ENCODE measurements at places on chromosomes 4 and X.

DNA sequence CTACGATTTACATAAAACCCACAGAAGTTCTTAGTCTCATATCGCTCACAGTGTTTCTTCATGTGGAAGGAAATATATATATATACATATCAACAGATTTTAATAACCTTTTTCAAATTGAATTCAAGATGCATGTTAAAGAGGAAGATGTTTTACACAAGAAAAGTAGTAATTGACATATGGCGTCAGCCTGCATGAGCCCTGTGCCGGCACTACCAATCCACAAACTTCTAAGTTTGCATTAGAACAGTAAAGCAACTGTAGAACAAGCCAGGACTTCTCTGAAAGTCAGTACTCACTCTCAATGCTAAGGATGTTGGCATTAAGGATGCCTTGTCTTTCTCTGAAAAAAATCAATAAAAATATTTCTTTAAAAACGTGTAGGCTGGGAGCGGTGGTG lies 441.3 kb upstream of the SMIM31 start:
- DNase-seq = no peak

DNA sequence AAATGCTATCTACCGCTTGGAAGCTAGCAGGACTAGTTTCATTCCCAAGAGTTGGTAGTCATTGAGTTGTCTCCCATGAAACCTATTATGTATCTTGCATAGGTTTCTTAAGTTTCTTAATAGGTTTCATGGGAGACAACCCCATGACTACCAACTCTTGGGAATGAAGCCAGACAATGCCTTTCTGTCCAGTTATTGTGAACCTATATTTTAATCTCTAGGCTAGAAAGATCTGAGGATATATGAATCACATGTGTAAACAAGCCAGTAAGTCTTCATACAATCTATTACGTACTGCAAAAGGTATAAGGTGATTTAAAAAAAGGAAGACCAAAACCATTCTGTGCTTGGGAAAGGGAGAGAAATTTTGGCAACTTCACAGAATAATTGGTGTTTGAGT lies 162.6 kb downstream of the INPP4B start:
- no peak for DNase-seq

GRCh38 chr4:38804654-38805295 lies at the start of gene TLR1:
TLR1 (minus strand) TSS chr4:38804791; CDS start chr4:38798831, 5,960 bp downstream.
- peak; percentile 54 for DNase-seq

- no peak for DNase-seq
Observed at GRCh38 chr4:15353207-15353606, 74.6 kb upstream of the C1QTNF7 start.

- DNase-seq = no peak
Observed at GRCh38 chr4:168304744-168305459, 13.7 kb downstream of the DDX60 start.

DNA sequence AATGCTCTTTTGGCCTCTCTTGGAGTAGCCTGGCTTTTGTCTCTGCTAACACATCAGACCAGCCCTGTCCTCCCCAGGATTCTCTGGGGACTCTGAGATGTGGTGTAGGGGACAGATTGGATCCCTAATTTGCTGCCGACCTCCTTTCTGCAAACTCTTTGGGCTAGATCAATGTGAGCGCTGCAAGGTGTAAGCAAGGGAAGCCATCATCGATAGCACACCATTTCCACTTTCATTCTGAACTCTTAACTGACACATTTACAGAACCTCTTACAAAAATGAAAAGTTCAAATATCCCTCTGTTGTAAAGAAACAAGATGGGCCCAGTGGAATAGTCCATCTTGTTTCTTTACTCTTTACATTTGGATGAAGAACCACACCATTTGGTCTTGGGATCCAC lies 46.6 kb downstream of the PGRMC2 start:
- no peak for DNase-seq

GRCh38 chr4:156970501-156971164 lies 966 bp downstream of the PDGFC start:
- DNase-seq = peak; percentile 80

DNA sequence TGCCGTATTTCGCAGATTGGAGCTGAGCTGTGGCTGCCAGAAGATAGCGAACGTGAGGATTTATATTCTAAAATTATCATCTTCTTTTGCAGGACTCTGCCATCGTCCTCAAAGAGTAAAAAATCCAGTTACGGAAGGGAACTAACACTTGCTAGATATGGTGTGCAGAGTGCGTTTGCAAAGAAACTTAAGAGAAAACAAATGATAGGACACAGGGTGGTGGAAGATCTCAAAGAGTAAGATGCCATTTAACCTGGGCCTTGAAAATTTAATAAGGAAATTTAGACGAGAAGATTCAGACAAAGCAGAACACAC lies 566 bp downstream of the LARP7 start:
- no peak for DNase-seq

- peak; percentile 38 for DNase-seq
Observed at GRCh38 chrX:114611018-114611619, 27.2 kb downstream of the HTR2C start.
